ENCODE measurements at places on chromosomes 7 and 10.

DNA sequence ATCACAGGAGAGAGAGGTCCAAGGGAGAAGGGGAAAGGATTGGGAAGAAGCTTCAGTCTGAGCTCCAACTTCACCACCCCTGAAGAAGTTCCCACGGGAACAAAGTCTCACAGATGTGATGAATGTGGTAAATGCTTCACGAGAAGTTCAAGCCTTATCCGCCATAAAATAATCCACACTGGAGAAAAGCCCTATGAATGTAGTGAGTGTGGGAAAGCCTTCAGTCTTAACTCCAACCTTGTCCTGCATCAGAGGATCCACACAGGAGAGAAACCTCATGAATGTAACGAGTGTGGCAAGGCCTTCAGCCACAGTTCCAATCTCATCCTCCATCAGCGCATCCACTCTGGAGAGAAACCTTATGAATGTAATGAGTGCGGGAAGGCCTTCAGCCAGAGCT is 16.0 kb upstream of the ZSCAN21 start:
- no peak for DNase-seq

GRCh38 chr10:21146436-21146789 is 249.3 kb upstream of the NEBL start:
- DNase-seq: no peak

DNA sequence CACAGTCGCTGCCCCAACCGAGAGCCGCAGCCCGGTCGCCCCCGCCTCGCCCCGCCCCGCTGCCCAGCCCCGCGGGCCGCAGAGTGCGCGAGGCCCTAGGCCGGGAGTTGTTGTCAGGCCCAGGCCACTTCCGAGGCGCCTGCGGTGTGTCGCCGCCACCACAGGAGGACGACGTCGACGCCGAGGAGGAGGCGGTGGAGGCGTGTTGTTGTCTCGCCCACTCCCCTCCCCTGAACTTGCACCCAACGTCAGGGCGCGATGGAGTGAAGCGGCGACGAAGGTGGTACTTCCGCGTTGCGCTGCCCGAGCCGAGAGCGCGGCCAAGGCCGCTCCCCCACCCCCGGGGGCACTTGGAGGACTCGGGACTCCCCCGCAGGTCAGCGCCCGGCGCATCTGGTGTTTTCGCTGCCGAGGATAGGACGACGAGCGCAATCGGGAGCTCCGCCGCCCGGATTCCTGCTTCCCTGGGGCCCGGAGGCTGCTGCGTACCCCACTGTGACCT is at the start of gene CDK13:
CDK13 (plus strand) TSS at position 286 of the 502 bp plus-strand sequence. CDS start 386 bp downstream, outside the sequence.
- DNase-seq: peak; percentile 80

DNA sequence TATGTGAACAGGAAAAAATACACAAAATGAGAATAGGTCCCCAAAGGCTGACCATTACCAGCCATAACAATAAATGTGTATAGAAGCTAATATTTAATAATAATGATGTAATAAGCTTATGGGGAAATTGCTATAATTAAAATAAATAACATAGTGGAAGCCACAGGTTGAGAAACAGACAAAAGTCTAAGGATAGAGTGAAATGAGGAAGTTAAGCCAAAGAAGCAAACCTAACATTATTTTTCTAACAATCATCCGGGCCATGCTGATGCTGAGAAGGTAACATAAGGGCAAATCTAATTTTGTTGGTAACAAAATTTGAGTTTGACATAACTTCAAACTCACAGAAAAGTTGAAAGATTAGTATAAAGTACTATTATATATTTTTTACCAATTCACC is 115.9 kb downstream of the MICU1 start:
- no peak for DNase-seq

GRCh38 chr7:27143023-27143949 is at the start of gene HOXA5:
Gene HOXA5 (minus strand): TSS chr7:27143681. CDS start chr7:27143607, 74 bp downstream.
- no peak for DNase-seq

- DNase-seq: peak; percentile 69
Observed at GRCh38 chr10:79022565-79023230, 46.1 kb upstream of the ZMIZ1 start.

DNA sequence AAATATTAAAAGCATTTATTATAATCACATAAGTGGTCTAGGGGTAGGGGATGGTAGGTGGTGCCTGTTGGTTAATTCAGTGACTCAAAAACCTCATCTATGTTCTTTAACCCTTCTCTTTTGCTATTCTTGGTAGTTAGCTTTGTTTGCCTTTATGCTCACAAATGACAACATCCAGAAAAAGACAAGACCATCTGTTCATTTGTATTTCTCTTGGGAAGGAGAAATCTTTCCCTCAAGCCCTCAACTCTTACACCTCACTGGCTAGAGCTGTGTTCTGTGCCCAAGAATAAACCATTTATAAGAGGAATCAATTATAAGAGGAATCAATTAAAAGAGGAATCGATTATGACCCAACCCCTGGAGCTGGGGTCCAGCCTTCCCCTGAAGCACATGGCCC is 10.8 kb upstream of the IFRD1 start:
- DNase-seq: no peak

GRCh38 chr10:30581779-30582380 is 47.7 kb downstream of the LYZL2 start:
- no peak for DNase-seq

DNA sequence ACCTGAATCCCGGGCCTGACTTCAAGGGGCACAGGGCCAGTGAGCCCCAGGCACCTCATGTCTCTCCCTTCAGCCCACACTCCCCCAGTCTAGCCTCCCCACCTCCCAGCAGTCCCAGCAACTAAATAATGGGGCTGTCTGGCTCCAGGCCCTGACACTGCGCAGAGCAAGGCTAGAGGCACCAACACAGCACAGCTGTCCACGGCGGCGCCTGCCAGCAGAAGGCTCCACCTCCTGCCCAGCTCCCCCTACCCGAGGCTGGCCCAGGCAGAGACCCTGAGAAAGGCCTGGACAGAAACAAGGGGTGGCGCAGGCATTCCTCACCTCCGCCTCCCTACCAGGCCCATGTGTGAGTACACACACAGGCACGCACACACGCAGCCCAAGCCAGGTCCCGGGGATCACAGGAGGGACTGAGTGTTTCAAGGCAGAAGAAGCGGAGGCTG is 6.1 kb downstream of the KCNH2 start:
- DNase-seq: no peak

DNA sequence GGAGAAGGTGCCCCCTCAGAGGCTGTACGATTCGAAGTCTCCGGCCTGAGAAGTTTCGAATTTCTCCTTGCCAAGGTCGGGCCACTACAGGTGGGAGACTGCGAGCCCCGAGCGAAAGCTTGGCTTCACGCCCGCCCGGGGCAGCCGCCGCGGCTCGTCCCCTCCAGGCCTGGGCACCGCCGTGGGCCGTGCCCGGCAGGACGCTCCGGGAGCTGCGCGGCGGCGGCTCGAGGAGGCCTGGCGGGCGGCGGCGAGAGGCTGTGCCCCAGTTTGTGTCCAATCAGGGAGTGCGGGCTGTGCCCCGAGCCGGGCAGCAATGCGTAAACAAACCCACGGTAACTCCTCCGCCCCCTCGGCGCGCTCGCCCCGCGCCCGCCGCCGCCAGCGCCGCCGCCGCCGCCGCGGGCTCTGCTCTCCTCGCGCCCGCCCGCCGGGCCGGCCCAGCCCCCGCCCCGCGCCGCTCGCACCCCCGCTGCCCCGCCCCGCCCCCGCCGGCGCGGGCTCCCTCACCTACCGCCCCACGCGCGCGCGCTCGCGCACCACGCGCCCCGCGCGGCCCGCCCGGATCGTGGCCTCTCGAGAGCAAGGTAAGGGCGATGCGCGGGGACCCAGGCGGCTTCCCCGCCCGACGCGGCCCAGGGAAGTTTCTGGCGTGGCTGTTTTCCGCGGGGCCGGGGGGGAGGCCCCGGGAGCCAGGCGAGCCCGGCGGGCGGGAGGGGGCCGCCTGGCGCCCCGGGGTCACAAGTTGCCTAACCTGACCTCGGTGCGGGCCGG is 57.8 kb upstream of the PCGF5 start:
- no peak for DNase-seq

DNA sequence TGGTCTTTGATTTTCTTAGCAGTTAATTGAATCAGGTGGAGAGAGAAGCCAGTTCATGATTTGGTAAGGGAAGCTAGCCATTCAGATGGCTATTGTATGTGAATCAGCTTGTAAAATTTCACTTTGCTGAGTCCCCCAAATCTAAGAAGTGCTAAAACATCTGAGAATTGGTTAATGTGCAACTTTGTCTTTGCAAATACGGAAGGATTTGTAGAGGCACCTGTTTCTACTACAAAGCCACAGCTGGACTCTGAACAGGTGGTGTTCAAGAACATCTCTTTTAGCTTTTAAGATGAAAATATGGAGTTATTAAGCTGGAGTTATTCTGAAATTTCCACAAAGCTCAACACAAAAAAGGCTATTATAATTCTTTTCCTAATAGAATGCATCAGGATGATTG is 132.6 kb downstream of the VPS50 start:
- no peak for DNase-seq

- DNase-seq: no peak
Observed at GRCh38 chr10:43680035-43680434, 31.4 kb upstream of the ZNF32 start.

GRCh38 chr10:93912444-93912843 is 18.7 kb downstream of the SLC35G1 start:
- no peak for DNase-seq

DNA sequence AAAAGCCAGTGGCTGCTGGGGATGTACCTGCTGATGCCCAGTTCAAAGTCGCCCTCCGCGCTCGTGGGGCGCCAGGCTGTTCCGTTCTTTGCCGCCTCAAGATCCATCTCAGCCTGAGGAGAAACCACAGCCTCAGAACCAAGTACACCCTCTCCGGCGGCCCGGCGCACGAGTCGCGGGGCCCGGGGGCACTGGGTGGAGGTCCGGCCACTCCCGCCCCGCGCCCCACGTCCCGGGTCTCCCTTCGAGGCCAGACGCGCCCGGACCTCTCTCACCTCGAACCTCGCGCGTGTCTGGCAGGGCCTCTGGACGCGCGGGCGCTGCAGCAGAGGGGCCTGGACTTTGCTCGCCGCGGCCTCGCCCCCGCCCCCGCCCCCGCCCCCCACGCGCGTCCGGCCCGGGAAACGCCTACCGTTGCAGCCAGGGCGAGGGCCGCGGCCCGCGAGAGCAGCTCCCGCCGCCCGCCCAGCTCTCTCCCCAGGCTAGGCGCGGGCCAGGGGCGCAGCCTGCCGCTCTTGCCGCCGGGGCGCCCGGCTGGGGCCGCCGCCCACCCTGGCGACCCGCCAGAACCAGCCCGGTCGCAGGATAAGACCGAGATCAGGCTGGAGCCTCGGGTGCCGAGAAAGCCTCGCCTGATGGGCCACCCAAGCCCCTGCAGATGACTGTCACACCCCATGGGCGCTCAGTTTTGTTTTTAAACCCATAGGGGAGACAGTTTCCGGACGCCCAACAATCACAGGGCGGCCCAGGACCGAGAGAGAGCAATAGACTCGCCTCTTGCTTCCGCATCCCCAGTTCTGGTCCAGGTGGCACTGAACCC is at the start of gene ABCB4:
ABCB4 (minus strand) TSS at position 322 of the 820 bp plus-strand sequence; CDS start at position 107, 215 bp downstream.
- no peak for DNase-seq

DNA sequence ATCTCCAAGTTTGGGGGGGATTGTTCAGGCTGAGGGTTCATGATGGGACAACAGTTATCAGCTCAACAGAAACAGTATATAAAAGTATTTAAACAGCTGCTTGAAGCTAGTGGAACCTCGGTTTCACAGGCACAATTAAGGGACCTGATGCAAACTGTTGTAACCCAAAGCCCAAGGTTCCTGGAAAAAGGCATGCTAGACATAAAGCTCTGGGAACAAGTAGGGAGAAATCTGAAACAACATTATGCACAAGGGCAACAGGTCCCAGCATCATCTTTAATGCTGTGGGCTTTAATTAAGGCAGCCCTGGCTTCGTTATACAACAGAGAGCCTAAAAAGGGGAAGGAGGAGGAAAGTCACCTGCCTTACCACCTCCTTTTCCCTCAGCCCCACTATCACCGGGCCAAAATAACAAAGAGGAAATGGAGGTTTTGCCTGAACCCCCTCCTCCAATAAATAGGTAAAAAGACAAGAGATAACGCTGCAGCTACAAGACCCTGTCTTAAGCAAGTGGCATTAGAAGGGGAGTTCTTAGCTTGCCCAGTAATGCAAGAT is 83.2 kb upstream of the GPR22 start:
- no peak for DNase-seq

- DNase-seq: no peak
Observed at GRCh38 chr10:35316218-35316967, 19.9 kb upstream of the CCNY start.

DNA sequence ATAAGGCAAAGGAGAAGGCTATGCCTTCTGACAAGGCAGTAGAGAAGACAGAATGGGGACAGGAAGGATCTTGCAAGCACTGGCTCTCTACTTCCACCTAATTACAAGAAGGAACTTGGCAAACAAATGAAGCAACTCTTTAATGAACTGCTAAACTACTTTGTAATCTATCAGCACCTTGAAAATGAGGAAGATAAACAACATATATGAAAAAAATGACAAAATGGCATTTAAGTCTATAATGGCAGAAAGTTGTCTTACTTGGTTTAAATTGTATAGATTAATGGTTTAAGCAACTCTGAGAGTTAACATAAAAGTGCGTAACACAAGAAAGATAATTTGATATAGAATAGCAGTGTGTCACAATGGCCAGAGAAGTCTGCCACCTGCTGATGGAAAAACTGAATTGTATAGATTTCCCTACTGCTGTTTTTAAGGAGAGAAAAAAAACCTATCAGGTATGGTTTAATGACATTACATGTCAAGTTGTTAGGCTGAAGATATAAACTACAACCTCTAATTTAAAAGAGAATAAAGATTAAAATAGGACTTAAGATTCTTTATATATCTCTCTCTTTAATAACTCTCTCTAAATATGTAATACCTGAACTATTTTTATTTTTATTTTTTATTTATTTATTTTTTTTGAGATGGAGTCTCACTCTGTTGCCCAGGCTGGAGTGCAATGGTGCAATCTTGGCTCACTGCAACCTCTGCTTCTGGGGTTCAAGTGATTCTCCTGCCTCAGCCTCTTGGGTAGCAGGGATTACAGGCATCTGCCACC is 11.8 kb downstream of the NT5C3A start:
- DNase-seq: no peak

DNA sequence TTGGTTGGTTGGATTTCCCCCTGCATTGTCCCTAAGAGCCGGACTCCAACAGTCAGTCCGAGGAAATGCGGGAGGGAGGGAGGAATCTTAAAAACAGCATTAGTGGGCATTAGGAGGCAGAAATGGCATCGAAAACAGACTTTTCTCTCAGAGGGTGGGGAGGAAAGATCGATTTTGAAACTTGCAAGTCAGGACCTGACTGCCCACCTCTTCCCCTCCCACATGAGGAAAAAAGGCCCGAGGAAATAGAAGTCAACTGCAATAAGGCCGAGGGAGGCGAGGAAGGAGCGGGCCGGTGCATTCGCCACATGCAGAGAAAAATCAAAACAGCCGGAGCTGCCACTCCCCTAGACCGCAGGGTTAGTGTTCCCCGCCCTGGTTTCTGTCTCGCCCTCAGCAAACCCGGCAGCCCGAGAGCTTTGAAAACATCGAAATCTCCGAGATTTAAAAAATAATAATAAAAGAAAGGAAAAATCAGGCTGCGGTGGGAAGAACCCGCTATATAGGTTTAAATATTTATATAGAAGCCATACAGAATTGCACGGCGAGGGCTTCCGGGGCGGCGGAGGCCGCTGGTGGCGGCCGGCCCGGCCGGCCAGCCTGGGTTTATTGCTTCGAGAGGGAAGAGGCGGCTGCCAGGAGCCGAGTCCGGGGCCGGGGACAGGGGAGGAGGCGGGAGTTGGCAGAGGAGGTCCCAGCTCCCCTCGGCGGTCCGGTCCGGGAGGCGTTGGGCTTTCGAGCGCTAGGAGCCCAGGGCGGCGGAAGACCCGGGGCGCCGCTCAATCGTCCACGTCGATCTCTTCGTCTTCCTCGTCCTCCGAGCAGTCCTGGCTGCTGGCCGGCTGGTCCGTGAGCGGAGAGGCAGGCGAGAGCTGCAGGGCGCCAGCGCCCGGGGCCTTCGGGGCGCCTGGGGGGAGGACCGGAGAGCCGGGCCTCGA is 2.5 kb downstream of the LBX1 start:
- DNase-seq: no peak

- DNase-seq: no peak
Observed at GRCh38 chr10:114337510-114338462, 66.5 kb downstream of the AFAP1L2 start.

Measured in CMK (cell line).